Glomerular endothelial cell (primary cell): ENCODE measurements at places on chromosomes 5 and 9. TPM values are rescaled to one million over a fixed set of nuclear protein-coding genes. Genes with fewer than 3 reads are reported as not detected.

- DNase-seq = no peak
These were observed 92.3 kb downstream of the LMX1B start for GRCh38 chr9:126705767-126706697.

IL7R gene
- 0.82 and 6.0 TPM in 2 replicates for total RNA-seq

- DNase-seq = no peak
These were observed at the start of gene DNAJC21 for GRCh38 chr5:34929134-34929719. DNAJC21 (plus strand) TSS chr5:34929559; CDS start chr5:34929820, 261 bp downstream.

- no peak for DNase-seq
These were observed 88.5 kb downstream of the TTLL11 start for GRCh38 chr9:122004589-122004988.

GRCh38 chr5:132445930-132446329, 44.6 kb downstream of the IRF1 start:
- no peak for DNase-seq

DNA sequence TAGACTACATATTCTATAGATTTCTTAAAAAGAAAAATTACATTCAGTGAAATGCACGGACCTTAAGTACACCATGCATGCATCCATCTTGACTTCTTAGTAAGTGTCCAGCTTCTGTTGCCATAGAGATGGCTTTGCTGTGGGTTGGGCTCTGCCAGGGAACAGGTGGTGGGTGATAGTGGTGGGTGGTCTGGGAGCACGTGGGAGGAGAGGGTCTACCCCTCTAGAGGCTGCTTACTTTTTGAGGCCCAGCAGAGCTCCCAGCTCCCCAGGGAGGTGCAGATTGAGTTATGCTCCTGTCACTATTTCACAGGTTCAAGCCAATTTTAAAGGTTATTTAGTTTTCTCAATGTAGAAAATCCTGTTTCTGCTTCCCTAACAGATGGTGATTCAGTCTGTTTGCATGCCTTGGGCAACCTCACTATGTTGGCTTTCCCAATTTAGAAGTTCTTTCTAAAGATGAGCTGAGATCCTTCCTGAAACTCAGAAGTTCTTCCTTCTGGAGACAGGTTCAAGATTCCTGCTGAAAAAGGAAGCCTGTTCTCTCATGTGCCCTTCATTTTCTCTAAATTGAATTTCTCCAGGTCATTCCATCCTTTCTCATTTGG, 107.4 kb upstream of the LHFPL2 start:
- DNase-seq = no peak

DNA sequence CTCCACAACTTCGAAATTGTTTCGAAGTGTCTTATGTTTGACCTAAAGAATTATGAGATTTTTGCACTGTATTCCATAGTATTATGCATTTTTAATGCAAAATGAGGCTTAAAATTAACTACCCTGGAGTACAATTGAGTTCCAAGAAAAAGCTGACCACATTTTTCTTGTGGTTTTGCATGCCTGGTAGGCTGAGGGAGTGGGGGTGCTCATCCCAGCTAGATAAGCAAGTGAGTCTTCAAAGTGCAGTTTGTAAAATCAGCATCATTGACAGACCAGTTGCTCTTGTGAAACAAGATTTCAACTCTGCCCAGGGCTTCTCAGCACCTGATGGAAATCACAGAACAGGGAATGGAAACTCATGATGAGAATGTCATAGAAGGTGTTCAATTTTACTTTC, 17.0 kb upstream of the NDUFS4 start:
- DNase-seq = no peak

TNFSF8 gene
- not detected in 2 replicates for total RNA-seq

PHYHD1 gene
- total RNA-seq = 0.23 and 2.9 TPM in 2 replicates

- DNase-seq = no peak
These were observed 204.6 kb upstream of the CD180 start for GRCh38 chr5:67401172-67401571.

DNA sequence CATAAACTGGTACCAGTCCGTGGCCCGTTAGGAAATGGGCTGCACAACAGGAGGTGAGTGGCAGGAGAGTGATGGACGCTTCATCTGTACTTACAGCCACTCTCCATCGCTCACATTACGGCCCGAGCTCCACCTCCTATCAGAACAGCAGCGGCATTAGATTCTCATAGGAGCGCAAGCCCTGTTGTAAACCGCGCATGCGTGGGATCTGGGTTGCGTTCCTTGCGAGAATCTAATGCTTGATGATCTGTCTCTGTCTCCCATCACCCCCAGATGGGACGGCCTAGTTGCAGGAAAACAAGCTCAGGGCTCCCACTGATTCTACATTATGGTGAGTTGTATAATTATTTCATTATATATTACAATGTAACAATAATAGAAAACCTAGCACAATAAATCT, 480.4 kb downstream of the CCDC171 start:
- DNase-seq = no peak

SLC23A1 gene
- total RNA-seq = not detected in 2 replicates

GRCh38 chr5:54630738-54631359, 113.3 kb downstream of the SNX18 start:
- no peak for DNase-seq

- no peak for DNase-seq
These were observed 6.9 kb downstream of the AK3 start for GRCh38 chr9:4734150-4734549.

SMAD5 gene
- 42.6 and 50.6 TPM in 2 replicates for total RNA-seq

ARRDC1 gene
- total RNA-seq = 36.8 and 49.8 TPM in 2 replicates

DNA sequence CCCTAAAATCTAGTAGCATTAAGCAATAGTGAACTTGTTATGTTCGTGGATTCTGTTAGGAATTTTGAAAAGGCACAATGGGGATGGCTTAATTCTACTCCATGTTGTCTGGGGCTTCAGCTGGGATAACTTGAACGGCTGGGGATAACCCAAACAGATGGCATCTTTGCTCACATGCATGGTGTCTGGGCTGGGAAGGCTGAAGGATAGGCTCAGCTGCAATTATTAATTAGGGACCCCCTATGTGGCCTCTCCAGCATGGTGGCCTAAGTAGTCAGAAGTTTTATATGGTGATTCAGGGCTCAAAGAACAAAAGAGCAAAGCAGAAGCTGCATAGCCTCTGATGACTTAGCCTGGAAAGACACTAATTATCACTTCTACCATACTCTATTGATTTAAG, 551.1 kb downstream of the PSAT1 start:
- DNase-seq = no peak

GPR150 gene
- total RNA-seq = 0.10 and 0.82 TPM in 2 replicates

KCNIP1 gene
- total RNA-seq = 0.76 and 1.7 TPM in 2 replicates

DNA sequence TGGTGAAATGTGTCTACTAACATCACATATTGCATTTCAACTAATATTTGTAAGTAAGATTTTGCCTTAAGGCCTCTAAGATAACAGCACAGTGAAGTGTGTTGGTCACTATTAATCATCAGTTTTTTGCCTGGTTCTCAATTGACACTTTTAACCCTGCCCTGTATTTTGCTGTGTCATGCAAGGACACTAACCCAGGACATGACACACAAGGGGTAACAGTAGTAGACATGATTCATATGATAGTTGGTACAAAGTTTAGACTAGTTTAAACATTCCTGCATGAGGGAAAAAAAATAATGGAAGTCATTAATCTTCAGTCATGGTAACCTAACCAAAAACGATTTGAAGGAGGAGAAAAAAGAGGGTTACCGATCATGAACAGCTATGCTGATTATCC, 207.0 kb downstream of the DEPDC1B start:
- DNase-seq = no peak

CARD9 gene
- total RNA-seq = 0.15 and 0.23 TPM in 2 replicates

DNA sequence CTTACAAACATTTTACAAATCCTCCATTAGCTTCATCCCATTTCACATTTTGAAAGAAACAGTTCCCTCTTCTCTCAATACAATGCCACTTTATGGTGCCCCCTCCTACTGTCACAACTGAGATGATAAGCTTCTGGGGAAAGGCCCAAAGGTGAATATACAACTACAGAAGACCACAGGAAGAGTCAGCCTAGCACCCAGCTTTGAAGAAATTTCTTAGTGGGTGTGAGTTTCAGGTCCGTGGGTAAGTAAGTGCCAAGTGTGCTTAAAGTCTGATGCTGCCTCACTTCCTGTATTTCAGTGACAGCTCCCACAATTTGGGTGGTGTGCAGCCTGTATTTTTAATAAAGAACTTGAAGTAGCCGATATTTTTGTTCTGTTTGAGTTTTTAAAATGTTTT, 68.1 kb downstream of the ARHGEF28 start:
- no peak for DNase-seq

DNA sequence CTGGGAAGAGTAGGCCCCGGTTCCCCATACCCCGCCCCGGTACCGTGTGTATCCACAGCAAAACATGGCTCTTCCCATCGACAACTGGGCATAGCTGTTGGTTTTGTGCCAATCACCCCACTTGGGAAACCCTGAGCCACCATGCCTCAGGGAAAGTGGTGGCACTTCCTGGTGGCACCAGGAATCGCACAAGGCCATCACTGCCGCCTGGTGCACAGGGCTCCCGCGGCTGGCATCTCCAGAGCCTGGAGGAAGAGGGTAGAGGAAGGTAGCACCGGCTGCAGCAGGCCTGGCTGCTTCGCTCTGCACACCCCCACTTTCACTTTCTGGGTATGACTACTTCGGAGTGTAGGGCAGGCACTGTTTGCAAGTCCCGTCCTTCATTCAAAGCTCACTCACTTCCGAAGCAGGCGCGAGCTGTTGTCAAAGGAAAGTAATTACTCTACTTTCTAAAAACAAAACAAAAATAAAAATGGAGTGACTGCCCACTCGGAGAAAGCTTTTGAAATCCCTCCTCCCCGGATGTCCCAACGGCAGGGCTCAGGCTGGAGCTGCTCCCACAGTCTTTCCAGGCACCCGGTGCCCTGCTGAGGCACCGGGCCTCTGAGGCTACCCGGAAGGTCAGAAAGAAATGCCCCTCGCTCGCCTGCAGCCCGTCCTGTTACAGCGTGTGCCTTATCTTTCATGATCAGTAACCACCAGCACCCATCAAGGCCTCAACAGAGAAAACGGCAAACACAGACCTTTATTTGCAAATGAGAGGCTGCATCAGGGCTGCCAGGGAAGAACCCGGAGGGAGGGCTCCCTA, 2.0 kb downstream of the BRD3 start:
- DNase-seq = no peak

DNA sequence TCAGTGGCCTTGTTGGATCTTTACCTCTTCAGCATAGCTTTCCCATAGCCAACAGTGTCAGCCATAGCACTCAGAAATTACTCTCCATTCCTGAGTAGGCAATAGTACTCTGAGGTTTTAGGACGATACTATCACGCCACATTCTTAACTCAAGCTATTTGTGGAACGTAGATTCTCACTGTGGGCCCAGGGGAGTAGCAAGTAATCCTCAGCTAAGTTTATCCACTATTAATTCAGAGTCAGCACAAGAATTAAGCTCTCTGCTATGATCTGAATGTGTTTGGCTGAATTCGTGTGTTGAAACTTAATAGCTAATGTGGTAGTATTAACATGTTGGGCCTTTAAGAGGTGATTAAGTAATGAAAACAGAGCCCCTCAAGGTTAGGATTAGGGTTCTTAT, 858.8 kb upstream of the NUDT12 start:
- DNase-seq = no peak

DNA sequence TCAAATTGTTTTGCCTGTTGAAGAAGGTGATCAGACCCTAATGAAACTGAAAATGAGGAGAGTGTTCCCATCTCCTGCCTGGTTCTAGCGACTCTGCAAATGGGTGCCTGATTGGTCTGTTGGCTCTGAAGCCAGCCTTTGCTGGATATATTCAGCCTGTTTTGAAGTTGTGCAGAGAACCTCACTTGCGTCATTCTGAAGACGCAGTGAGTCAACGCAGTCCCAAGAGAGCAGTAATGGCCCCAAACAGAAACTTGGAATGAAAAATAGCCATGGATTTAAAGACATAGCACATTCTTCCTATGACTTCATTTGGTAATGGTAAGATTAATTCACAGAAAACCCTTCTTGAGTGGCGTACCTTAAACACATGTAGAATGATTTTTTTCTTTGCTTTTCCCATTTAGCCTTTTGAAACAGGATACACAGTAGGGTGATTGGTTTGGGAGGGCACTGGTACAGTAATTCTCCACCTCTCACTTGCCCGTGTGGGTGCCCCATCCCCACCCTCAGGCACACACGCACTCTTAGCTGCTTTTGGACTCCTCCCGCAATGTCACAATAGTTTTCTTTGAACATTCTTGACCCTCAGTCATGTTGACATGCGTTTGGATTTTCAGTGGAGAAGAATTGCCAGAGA, 54.1 kb upstream of the ABL1 start:
- no peak for DNase-seq

DNA sequence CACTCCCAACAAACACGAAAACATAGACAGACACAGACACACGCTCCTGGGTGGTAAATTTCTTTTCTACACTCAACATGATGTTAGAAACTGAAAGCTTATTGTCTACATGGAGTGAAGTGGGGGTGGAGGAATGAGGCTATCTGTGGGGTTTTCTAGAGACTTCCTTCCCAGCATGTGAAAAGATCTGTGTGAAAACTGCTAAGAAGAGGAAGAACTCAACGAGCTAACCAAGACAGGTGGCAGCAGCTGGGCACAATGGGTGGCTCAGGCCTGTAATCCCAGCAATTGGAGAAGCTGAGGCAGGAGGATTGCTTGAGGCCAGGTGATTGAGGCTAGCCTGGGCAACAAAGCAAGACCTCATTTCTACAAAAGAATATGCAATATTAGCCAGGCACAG, 7.6 kb downstream of the FYB1 start:
- no peak for DNase-seq

GABRA1 gene
- not detected in 2 replicates for total RNA-seq

UBE2QL1 gene
- total RNA-seq = not detected in 2 replicates

DNA sequence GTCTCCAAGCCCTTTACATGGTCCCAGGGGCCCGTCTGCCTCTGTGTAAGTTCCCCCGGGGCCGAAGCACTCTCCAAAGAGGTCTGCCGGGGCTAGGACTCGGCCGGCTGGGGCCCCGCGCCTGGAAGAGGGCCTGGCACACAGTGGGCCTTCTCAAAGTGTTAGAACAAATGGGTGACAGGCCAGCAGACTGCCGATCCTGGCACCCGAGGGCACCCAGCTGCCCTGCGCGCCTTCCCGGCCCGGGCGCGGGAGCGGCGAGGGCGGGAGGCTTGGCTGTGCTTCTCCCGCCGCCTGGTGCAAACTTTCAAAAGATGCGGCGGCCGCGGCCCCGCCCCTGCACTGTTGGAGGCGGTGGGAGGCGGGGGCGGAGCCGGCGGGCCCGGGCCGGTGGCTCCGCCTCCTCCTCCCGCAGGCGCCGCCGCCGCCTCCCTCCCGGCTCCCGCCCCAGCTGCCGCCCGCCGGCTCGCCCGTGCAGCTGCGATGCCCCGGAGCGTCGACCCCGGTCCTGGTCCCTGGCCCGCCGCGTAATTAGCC, at the start of gene NEURL1B:
NEURL1B (plus strand) TSS at position 442 of the 537 bp plus-strand sequence. CDS start 144 bp downstream, outside the sequence.
- DNase-seq = no peak

GRCh38 chr5:112371067-112371466, 48.0 kb downstream of the EPB41L4A start:
- no peak for DNase-seq

DAPK1 gene
- total RNA-seq = 63.0 and 63.8 TPM in 2 replicates

NRG2 gene
- total RNA-seq = 0.23 and 0.39 TPM in 2 replicates

DNA sequence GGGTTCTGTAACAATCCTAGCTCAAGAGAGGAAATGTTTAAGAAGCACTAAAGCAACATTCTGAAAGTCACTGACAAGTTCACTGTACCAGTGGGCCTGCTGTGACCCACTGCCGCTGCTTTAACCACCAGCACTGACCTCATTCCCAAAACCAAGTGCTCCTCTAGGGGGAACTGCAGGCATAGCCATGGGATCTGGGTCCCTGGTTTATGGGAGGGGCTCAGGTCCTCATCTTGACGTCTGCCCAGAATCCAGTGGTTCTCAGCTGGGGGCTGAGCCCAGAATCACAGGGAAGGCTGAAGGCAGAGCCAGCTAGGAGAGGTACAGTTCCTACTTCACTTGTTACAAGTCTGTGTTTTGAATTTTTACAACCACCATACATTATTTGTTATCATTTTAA, 36.1 kb upstream of the SLC2A8 start:
- no peak for DNase-seq

C7 gene
- 0.12 TPM in 1 of 2 replicates, not detected in the other for total RNA-seq

SYNPO gene
- 56.7 and 123 TPM in 2 replicates for total RNA-seq
